GM10248 (cell line): ENCODE measurements at places on chromosomes 12 and 14.

- DNase-seq = no peak
Measured at GRCh38 chr12:32254260-32254956, 144.9 kb upstream of the FGD4 start.

DNA sequence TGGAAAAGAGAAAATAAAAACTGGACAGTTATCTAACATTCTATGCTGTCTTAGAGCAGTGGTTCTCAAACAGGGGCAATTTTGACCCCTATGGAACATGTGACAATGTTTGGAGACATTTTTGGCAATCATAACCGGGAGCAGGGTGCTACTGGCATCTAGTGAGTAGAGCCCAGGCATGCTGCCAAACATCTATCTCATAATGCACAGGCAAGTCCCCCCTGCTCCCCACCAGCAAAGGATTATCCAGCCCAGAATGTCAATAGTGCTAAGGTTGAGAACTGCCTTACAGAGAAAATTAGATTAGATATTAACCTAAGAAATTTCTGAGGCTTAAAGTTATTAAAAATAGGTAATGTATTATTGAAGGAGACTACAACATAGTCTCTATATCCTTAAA is 22.9 kb upstream of the CATSPERB start:
- DNase-seq = no peak

DNA sequence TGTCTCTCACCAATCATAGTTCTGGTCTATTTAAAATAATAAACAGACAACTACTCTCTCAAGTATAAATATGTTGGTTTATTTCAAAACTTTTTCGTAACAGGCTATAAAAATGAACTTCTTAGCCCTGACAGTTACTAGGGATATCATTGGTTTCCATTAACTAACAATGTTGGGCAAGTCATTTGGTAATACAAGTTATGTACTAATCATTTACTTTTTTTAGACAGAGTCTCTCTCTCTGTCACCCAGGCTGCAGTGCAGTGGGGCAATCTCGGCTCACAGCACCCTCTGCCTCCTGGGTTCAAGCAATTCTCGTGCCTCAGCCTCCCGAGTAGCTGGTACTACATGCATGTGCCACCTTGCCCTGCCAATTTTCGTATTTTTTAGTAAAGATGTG is 14.6 kb upstream of the KANSL2 start:
- DNase-seq = no peak

DNA sequence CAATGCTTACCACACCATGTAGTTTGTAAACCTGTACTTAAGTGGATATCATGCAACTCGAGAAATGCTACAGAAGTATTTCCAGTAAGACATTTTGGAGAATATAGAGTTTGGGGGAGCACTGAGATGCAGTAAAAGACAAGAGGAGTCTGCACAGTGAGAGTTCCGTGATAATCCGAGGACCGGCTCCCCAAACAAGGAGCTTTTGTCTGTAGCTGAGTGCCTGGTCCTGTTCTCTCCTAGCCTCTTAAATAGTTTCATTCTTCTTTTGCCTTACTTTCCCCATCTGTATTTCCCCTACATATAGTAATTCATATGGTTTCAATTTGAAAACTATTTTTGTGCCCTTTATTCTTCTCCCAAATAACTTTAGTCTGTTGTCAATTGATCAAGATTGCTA is 364.1 kb downstream of the EGLN3 start:
- DNase-seq = no peak

- no peak for DNase-seq
Measured at GRCh38 chr12:98559666-98560065, 33.8 kb upstream of the SLC25A3 start.

DNA sequence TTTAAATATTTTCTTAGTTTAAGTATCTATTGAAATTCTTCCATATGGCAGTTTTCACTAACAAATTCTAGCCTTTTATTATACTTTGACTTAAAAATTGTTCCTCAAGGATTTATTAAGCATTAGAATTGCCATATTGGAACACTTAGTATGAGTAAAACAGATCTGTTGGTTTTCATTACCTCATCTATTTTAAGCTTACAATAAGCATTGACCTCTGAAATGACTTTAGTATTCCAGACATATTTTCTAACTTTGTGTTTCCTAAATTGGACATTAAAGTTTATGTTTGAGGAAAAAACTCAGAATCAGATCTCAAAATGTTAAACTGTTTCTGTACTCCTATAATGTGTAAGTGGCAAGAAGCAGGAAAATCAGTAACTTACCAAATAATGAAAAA is 48.4 kb downstream of the CSRP2 start:
- DNase-seq = no peak

- peak; percentile 17 for DNase-seq
Measured at GRCh38 chr12:28998662-28999120, 150.4 kb upstream of the FAR2 start.

- DNase-seq = no peak
Measured at GRCh38 chr12:108821407-108822397, 35.7 kb downstream of the SSH1 start.

DNA sequence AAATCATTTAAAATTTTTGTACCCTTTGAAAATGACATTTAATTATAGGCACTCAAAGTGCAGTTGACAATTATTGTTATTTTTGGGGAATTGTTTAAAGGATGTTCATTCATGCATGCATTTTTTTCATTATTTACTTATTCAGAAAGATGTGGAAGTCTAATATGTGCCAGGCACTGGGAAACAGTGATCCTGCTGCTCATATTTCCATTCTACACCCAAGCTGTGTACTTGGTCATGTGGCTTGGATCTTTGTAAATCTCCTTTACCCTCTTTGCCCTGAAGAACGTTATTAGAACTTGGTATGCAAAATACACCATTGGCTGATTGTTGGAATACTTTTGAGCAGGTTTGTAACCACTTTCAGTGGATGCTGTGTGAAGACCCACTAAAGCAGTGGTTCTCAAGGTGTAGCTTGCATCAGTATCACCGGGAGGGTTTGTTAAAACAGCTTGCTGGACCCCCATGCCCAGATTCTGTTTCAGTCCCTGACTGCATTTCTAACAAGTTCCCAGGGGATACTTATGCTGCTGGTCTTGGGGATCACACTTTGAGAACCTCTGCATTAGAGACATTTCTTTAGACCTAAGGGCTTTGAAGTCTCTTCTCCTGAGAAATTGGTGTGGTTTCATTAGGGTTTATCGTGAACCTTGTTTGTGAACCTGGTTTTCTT is 47.5 kb downstream of the PRKCH start:
- no peak for DNase-seq

DNA sequence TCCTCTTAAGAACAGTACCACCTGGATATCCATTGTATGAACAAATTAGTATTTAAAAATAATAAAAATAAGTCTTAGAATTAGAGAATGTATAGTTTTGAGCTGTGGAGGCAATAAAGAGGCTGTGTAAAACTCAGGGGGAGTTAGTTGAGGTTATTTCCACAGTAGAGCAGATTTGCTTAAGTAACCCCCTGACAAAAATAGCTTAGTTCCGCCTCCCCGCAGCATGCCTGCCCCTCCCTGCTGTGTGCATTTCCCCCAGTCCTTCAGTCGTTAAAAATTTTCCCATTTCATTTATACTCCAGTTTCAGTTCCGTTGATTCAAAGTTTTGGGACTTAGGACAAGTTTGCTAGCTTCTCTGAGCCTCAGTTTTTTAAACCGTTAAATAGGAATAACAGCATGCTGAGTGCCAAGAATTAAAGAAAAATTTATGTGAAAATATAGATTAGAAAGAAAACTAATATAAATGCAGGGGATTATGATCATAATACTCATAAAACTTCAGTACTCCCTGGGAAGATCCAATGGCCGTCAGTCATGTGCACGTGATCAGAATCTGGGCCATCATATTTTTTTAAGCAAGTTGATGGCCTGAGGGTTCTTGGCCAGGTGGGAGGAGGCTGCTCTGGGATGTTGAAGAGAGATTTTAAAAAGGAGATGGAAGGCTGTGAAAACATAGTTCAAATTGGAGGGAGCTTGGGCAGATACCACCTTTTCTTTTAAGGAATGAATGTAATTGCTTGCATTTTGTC is 14.5 kb upstream of the SLC38A2 start:
- DNase-seq = peak; percentile 34

- no peak for DNase-seq
Measured at GRCh38 chr14:41875116-41875515, 268.4 kb downstream of the LRFN5 start.

DNA sequence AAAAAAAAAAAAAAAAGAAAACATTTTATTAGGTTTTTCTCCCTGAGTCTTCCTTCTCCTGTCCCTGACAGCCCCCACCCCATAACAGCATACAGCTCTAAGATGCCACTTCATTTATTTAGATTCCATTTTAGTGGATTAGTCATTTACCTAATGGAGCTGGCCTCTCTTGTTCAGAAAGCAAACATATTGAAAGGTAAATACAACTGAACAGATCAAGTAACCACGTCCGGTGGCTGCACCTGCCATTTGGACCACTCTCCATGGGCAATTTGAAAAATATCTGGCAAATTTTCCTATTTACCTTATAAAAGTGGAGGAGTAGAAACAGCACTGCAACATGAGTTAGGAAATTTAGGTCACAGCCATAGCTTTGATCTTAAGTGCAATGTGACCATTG is 254.6 kb downstream of the C12orf42 start:
- no peak for DNase-seq

- no peak for DNase-seq
Measured at GRCh38 chr14:27002179-27002578, 404.3 kb upstream of the NOVA1 start.

- DNase-seq = no peak
Measured at GRCh38 chr14:79436335-79436734, 775.0 kb downstream of the DIO2 start.

- no peak for DNase-seq
Measured at GRCh38 chr14:35444104-35444503, 39.6 kb upstream of the NFKBIA start.

GRCh38 chr12:96157427-96157826 is 36.7 kb upstream of the ELK3 start:
- no peak for DNase-seq

DNA sequence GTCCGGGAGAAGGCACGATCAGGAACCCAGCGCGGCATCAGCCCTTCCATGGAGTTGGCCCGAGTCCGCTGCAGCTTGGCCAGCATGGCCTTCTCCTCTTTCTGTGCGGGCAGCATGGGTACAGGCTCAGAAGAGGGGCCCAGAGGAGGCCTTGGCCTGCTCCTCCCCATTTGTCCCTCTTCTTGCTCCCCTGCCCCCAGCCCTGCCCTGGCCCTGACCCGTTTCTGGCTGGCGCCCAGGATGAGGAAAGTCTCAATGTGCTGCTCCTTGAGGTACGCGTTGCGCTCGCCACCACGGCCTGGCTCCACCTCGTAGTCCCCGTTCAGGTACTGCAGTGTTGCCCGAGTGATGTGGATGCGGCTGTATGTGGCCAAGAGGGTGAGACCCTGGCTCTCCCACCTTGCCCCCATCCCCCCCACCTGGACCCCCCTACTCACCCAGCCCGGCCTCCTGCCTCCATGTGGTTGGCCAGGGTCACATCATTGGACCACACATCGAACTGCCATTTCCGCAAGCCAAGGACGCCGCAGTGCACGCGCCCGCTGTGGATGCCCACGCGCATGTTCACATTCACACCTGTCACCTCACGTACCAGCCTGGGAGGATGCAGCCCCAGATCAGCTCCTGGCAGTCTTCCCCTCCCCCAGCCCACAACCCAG is 12.8 kb downstream of the ADCY6 start:
- DNase-seq = no peak

DNA sequence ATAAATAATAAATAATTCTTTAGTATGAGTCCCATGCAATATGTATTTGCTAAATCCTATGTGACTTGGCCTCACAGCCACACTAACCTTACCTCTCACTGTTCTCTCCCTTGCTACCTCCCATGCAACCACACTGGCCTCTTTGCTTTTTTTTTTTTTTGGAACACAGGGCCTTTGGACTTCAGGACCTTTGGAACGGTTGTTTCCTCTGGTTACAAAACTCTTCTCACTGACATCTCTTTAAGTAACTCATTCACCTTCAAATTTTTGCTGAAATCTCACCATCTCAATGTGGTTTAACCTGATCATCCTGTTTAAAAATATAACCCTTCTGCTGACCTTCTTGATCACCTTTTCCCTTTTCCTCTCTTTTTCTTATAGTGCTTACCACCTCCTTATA is 194.0 kb downstream of the SSPN start:
- no peak for DNase-seq

DNA sequence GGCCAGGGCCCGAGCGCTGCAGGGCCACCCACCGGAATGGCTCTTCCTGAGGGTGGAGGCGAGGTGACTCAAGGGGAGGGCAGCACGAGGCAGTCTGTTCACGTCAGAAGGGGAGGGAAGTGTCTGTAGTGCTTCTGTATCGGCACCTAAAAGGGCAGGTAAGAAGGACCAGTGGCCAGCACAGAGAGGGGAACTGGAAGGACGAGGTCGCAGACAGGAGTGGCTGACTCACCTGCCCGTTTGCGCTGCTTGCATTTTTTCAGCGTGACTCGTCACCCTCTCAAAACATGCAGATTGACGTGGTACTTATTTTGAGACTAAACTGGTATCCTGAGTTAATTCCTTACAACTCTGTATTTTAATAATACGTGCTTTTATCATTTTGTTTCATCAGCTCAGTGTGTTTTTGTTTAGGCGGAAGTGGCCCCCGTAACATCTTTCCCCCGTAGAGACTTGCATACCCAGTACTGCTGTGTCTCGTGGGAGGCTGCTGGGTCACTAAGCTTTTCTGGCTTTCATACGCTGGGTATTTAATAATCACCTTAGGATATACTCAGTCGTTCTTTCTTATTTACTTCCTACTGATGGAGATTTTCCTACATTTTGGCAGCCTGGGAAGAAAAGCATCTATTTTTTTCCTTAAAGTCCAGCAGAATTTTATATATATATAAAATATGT is 26.4 kb downstream of the SFSWAP start:
- DNase-seq = no peak

- DNase-seq = no peak
Measured at GRCh38 chr12:25852792-25853191, 105.7 kb upstream of the RASSF8 start.

DNA sequence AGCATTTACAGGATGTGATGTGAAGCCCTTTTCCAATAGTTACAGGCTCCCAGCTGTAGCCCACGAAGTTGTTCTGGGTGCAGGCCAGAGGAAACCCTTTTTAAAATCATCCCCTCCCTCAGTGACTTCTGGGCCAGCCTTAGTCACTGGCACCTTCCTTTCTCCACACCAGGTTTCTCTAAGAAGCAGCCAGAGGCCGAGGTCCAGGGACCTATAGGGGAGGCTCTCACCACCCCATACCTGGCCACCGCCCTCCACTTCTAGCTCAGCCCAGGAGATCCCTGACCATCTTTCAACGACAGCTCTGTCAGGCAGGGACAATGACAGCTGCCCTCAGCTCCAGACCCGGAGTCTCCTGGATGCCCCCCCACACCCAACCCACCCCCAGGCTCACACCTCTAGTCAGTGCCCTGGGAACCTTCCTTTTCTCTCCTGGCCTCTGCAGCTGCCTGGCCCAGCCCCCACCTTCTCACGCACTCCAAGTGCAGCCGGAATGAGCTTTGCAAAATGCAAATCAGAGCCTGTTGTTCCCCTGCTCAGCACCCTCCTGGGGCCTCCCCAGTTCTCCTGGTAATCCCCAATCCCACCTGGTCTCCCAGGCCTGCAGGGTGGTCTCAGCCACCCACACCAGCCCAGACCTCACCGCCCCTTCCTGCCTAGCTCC is 46.7 kb downstream of the TESC start:
- DNase-seq = no peak

GRCh38 chr12:66189889-66190288 is 875 bp downstream of the IRAK3 start:
- DNase-seq = no peak

- no peak for DNase-seq
Measured at GRCh38 chr14:103223818-103224352, 100.6 kb downstream of the TNFAIP2 start.
